ENCODE measurements at places on chromosomes 12 and 14. TPM values are rescaled to one million over a fixed set of nuclear protein-coding genes. Genes with fewer than 3 reads are reported as not detected.

GRCh38 chr14:44412858-44413569, 94.1 kb downstream of the FSCB start:
- no peak for DNase-seq

- DNase-seq = no peak
These were observed 8.0 kb downstream of the AQP6 start for GRCh38 chr12:49980501-49981349.

DNA sequence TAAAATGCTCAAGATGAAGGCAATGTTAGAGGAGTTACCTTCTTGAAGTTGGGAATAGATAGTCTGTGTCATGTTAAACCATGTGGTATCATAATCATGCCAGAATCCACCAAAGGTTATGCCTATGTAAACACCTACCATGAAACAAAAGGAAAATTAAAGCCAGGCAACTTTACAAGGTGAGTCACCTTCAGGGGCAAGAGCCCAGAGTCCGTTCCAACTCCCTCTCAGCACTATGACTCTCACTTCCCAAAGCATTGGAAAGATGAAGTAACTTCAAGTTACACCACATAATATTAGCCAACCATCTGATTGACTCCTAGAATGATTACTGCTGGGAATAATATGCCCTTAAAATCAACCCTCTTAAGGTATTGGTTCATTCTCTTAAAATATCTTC, 38.5 kb downstream of the CATSPERB start:
- no peak for DNase-seq

Gene CYP27B1
- total RNA-seq = not detected

- DNase-seq = no peak
These were observed 18.4 kb upstream of the FOS start for GRCh38 chr14:75260025-75260763.

GRCh38 chr12:92064422-92064821, 81.2 kb downstream of the BTG1 start:
- DNase-seq = no peak

GRCh38 chr12:15631007-15631715, 158.0 kb downstream of the EPS8 start:
- DNase-seq = no peak

GRCh38 chr14:104460791-104461651, 118.5 kb upstream of the C14orf180 start:
- DNase-seq = no peak

GRCh38 chr14:31228533-31228932, 20.9 kb upstream of the HECTD1 start:
- DNase-seq = no peak

Gene RASAL1
- 33.5 TPM for total RNA-seq

Gene RPS29
- 395 TPM for total RNA-seq

DNA sequence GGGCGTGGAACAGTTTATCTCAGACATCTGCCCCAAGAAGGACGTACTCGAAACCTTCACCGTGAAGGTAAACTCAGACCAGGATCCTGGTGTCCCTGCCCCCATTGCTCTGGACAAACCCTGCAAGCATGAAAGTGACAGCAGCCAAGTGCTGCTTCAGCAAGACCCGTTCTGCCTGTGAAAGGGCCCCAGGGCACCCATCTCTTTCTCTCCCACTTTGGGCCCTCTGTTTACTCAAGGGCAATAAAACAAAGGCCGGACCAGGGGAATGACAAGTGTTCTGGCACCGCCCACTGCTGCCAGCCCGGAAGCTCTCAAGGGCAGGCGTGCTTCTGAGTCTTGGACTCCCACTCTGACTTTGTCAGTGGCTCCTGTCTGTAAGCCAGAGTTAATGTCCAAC, 35.3 kb downstream of the CD9 start:
- DNase-seq = no peak

- no peak for DNase-seq
These were observed 1.1 kb downstream of the RHNO1 start for GRCh38 chr12:2877953-2878732.

- no peak for DNase-seq
These were observed 17.2 kb downstream of the TTC9 start for GRCh38 chr14:70658899-70659298.

Gene NR2C1
- total RNA-seq = 50.5 TPM

DNA sequence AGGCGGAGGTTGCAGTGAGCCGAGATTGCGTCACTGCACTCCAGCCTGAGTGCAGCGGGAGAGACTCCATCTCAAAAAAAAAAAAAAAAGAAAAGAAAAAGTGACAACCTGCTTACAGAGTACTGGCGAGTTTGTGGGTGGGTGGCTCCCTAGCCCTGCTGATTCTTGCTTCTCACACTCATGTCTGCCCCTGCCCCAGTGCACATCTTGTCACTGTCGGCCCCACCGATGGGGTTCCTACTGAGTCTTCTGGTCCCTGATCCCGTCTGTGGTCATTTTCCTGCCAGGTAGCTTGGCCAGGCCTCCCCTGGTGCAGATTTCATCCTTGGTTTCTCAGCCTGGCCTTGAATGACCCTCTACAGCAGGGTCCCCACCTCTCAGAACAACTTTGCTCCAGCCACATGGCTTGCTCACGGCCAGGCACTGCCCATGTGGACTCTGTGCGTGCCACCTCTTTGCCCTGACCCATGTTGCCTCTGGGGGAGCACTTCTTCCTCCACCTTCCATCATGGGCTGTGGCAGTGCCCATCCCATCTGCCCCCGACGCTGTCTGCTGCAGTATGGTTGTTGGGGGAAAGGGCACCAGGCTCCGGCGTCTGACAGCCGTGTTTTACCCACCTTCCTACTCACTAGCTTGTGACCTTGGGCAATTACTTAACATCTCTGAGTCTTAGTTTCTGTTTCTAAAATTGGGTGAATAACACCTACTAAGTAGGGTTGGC, 2.1 kb upstream of the PTPN6 start:
- no peak for DNase-seq

Gene DIO2
- 18.1 TPM for total RNA-seq

Gene JKAMP
- total RNA-seq = 62.1 TPM

- no peak for DNase-seq
These were observed 2.0 kb upstream of the SETD1B start for GRCh38 chr12:121801595-121802484.

- DNase-seq = no peak
These were observed 4.5 kb downstream of the HAUS4 start for GRCh38 chr14:22952418-22952817.

- no peak for DNase-seq
These were observed 111.0 kb downstream of the MSRB3 start for GRCh38 chr12:65389436-65389835.

Gene SOAT2
- not detected for total RNA-seq

Gene ESYT1
- 62.1 TPM for total RNA-seq

GRCh38 chr12:62649412-62650138, 182.9 kb downstream of the MON2 start:
- no peak for DNase-seq

DNA sequence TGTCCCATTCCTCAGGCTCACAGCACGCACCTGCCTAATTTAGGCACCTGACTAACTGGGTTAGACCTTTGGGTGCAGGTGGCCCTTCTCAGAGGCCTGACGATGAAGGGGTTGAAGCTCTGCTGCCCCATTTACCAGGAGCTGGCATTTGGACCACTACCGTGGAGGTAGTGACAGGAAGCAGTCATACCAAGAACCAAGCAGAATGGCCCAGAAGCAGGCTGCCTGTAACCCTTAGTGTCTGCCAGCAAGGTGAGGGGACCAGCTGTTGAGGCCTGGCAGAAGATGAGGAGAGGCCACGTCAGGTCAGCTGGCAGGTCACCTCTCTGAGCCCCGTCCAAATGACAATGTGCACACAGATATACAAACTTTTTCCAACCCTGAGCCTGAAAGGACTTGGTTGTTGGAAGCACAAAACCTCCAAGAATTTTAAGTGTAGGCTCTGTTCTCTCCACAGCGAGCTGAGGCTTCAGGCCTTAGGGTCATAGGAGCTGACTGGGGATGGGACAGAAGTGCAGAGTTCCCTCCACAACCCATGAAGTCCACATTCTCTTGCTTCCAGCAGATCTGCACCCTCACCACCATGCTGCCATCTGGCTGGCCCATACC, 23.1 kb downstream of the VASH1 start:
- no peak for DNase-seq

DNA sequence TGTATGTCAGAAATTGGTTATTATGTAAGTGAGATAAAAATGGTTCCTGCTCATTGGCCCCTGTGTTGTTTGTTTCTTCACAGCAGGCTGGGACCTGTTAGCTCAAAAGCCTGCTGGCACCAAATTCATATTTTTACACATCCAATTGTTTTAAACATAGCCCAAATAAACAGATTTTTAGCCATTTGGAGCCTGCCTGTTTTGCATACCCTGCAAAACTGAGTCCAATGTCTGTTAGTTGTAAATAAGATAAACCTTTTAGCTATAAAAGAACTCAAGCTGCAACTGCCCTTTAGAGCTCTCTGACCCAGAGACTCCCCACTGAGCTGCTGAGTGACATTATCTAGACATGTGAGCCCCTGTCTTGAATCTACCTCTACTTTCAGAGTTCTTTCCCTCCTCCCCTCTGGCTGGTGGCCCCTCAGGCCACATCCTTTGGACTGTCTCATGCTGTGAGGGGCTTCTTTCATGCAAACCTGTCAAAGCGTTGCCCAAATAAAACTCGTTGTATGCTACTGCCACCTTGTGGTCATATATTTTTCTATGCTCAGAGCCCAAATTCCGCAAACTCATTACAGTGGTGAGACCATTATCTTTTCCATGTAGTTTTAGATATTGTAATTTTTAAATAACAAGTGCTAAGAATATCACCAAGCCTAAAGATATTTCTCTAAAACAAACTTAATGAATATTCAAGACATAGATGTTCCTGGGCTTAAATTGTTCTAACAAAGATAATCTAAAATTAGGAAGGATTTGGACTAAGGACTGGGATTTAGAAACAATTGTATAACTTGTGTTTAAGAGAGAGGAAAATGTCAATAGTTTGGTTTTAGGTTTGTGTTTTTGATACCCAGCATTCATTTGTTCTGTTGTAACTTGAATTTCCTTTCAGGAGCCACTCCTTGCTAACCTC, 337.9 kb downstream of the AACS start:
- DNase-seq = no peak

GRCh38 chr12:8081251-8081920, 688 bp upstream of the NECAP1 start:
- peak; percentile 17 for DNase-seq

- no peak for DNase-seq
These were observed 31.5 kb downstream of the CLEC1A start for GRCh38 chr12:10067264-10067663.

- no peak for DNase-seq
These were observed 234.9 kb upstream of the CAND1 start for GRCh38 chr12:67034110-67034879.

Gene KRT72
- total RNA-seq = not detected

DNA sequence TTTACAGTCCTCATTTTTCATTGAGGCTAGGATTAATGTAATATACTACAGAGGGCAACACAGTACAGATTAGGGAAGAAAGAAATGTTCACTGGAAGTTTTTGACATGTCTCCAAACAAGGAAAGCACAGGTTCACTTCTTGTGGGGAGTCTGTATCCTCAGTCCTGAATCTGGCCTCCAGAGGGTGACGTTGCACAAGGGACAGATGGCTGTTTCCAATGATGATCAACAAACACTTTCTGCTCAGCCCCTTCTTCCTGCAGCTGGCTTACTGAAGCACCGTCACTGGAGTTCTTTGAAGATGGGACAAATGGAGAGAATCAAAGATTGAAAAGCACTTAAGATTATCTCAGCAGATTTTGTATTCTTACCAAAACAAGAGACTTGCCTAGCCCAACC, 123.3 kb upstream of the OR4E1 start:
- no peak for DNase-seq

DNA sequence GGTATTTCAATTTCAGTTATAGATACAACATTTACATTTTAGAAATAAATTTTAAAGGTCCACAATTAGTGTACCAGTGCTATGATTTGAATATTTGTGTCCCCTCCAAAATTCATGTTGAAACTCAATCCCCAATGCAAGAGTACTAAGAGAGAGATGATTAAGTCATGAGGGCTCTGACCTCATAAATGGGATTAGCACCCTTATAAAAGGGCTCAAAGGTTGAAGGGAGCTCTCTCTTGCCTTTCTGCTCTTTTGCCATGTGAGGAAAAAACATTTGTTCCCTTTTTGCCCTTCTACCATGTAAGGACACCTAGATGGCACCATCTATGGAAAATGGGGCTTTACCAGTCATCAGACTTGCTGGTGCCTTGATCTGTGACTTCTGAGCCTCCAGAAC, 25.8 kb upstream of the CNOT2 start:
- DNase-seq = no peak

GRCh38 chr12:53430116-53430515, 6.5 kb downstream of the AMHR2 start:
- DNase-seq = no peak

Gene DEGS2
- 7.3 TPM for total RNA-seq

Measured in dorsolateral prefrontal cortex (tissue), 122 donors.